Activated CD4-positive, alpha-beta T cell treated with anti-CD3 and anti-CD28 coated beads, Interleukin-2, amount 50 U/mL, for 16 hours (primary cell): ENCODE measurements at places on chromosomes 13 and 19.

- DNase-seq: peak; percentile 44
Observed at GRCh38 chr13:30421093-30422053, 920 bp upstream of the UBE2L5 start.

- DNase-seq: no peak
Observed at GRCh38 chr19:29367791-29368222, 154.9 kb upstream of the UQCRFS1 start.

DNA sequence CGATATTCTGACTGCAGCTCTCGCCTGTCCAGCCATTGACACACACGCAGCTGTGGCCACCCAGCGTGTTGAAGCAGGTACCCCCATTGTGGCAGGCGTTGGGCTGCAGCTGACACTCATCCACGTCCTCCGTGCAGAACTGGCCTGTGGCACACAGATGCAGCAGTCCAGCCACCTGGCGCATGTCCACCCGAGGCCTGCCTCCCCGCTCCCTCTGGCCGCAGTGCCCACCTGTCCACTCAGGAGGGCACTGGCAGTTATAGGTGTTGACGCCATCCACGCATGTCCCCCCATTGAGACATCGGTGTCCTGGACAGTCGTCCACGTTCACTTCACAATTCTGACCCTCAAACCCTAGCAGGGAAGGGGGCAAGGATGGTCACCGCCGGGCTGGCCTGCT lies 9.3 kb downstream of the NOTCH3 start:
- no peak for DNase-seq

- DNase-seq: peak; percentile 70
Observed at GRCh38 chr19:19406878-19407632, 1.6 kb downstream of the GATAD2A start.

GRCh38 chr13:93876236-93876635 lies 603.2 kb downstream of the DCT start:
- no peak for DNase-seq

DNA sequence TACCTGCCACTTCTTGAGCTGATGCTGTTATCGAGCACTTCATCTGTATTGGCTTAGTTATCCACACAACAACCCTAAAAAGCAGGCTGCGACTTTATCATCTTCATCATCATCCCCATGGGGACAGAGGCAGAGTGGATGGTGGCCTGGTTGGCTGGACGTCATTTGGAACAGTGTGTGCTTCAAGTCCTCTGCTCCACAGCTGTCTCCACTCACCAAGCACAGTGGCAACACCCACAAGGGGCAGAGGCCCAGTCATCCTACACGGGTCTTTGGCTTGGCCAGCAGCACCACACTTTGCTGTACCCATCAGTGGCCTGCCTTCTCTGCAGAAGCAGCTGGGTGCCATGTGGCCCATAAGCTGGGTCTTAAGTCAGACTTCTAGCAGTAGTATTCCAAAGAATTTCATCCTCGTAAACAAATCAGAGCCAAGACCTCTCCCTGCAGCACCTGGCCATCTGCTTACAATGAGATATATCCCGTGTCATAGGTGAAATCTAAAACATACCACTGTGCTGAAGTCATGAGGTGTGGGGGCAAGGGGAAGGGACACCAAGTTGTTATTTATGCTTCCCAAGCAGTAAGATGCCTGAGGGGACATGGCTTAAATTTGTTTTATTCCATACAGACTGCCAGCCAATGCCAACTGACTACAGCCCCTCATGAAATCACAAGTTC lies 47.9 kb upstream of the EPHX3 start:
- DNase-seq: no peak

GRCh38 chr13:33919120-33919519 lies 101.2 kb downstream of the RFC3 start:
- DNase-seq: no peak

DNA sequence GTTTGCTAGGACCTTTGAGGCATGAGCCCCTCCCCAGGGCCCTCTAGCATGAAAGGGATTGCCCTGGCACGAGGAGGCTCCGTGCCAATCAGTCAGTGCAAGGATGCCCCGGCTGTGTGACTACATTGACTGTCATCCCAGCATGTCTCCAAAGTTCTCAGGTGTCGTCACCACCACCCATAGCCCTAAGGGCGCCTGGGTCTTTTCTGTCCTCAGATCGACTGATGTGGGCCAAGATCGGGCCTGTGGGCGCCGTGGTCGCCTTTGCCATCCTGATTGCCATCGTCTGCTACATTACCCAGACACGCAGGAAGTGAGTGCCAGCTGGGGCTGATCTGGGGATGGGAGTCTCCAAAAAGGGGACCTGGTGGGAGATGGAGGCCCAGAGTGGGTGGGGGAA lies 18.4 kb downstream of the MAG start:
- DNase-seq: no peak

- DNase-seq: no peak
Observed at GRCh38 chr19:16296713-16297112, 27.9 kb upstream of the KLF2 start.

- DNase-seq: no peak
Observed at GRCh38 chr19:17136617-17137016, 61.0 kb downstream of the MYO9B start.

DNA sequence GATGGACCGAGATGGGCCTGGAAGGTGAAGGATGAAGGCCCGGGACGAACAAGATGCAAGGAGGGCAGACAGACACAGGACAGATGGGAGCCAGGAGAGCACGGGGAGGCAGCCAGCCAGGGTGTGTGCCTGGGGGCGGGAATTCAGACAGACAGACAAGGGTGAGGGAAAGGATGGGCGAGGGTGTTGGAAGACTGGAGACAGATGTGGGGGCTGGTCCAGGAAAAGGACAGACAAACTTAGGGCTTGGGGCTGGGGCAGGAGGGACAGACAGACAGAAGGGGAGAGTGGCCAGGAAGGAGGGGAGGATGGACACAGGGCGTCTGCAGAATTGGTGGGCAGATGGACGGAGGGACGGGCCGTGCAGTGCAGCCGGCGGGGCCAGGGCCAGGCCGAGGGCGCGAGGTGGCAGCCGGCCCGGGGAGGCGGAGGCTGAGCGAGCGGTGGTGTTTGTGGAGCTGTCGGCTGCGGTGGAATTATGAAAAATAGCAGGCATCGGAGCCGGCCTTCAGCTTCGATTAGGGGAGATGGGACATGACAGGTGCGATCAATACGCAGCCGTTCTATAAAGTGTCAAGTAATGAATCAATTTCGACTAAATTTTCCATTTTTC lies 4.6 kb upstream of the ERFL start:
- no peak for DNase-seq

GRCh38 chr13:46327246-46327645 lies 59.8 kb downstream of the RUBCNL start:
- no peak for DNase-seq

GRCh38 chr13:62524061-62524460 lies 1108.4 kb upstream of the PCDH20 start:
- DNase-seq: no peak

GRCh38 chr13:49443357-49443703 lies 534 bp downstream of the CAB39L start:
- peak; percentile 35 for DNase-seq

DNA sequence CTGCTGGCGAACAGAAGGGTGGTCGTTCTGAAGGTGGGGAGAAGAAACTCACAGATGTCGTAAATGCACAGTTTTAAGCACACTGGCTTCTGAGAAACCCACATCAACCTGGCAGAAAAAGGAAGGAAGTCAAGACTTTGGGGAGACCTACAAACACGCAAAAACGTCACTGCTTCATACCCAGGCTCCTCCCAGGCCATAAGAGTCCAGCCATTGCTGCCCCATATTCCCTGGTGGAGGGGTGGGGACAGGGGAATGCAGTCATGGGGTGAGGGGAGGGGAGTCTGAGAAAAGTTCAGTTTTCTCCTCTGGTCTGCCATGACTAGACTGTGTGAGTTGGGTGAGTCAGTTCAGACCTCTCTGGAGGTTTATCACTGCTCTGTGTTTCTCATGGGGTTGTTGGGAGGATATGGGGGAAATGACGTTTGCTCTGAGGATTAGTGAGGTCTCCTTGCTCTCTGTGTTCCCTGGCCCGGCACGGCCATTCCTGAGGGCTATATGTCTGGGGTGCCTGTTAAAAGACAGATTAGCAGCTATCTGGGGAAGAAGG lies 139.0 kb downstream of the FLT1 start:
- peak; percentile 21 for DNase-seq

DNA sequence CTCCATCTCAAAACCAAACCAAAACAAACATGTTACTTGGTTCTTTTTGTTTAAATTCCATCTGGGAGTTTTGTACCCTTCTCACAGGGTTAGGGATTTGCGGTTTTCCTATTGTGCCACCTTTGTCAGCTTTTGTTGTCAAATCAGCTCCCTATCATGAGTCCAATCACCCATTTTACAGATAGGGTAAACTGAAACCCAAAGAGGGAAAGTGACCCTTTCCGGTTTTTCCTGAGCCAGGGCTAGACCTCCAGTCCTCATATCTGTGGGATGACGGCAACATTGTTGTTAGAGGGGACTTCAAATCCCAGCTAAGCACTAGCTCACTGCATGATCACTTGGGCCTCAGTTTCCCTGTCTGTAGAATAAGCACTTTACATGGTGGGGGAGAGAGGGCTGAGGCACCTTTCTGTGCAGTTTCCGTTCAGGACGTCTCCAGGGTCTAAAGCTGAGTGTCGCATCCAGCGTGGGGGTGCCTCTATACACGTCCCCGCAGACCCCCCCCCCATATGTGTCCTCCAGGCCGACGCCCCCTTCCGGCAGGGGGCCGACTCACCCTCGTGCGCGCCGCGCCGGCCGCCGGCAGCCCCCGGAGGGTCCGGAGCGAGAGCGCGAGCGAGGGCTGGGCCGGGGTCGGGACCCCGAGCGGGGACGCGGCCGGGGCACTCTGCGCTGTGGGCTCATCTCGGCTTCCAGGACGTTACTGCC lies 3.9 kb downstream of the CCDC194 start:
- DNase-seq: no peak

DNA sequence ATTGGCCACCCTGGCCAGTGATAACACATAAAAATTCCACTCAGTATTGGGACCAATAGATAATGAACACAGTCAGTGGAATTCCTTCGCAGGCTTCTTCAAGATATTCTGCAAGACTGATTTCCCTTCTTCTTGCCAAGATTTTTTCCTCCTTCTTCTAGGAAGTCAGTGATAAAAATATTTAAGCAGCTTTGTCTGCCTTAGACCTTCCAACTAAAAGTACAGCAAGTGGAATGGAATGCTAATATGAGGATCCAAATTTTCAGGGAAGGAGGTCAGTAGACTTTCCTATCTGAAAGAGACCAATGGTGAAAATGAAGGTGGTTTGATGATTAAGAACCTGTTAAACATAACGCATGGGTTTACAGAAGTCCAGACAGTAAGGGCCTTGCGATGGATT lies 9.6 kb downstream of the STARD13 start:
- no peak for DNase-seq

DNA sequence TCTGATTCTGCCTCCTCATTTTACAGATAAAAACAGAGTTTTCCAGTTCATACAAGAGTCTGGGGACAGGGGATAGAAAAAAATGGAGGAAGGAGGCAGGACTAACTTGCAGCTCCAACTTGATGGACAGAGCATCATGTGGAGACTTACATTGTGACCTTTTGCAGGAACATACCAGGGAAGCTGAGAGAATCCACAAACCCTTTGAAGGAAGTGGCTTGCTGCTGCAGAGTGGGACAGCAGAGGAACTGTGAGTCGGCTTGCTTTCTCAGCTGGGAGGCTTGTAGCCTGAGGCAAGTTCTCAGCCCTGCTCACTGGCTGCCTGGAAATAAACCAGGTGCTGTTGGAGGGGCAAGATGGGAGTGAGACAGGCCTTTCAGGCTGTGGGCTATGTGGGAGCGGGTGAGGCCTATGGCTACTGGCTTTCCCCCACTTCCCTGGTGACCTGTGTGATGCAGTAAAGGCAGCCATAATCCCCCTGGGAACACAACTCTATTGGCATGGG lies 614.4 kb downstream of the KCTD12 start:
- DNase-seq: no peak

GRCh38 chr13:97390941-97391600 lies 42.9 kb upstream of the RAP2A start:
- DNase-seq: no peak

DNA sequence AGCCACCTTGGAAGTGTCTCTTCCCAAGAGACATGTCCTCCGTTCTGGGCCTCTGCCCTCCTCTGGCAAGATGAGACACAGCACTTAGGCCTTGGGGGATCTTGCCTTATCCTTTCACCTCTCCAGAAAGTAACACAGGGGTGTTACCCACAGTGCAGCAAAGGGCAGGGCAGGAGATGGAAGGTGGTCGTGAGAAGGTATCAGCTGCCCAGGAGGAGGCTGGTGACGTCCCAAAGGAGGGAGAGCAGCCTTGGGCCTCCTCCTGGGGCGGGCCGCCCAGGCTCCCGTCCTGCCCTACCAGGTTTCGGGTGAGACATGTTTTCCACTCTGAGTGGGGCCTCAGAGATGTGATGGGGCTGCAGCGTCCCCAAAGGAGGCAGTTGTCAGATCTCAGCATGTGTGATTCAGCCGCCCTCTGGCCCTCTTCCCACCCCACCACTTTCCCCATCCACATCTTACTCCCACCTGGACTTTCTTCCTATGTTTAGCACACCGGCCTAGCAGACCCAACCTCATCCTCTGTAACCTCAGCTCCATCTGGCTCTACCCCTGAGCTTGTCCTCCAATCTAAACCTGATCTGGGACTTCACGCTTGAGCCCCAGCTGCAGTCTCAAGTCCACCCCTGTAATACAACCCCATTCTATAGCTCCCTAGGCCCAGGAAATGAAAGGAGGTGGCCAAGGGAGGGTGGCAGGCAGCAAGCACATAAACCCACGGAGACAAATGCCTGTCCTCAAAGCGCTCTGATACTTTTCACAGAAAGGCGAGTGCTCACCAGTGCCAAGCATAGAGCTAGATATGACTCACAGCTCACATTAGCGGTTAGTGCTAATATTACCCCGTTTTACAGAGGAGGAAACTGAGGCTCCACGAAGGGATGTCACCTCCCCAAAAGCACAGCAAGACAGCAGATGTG lies 9.3 kb downstream of the POU2F2 start:
- peak; percentile 75 for DNase-seq

- DNase-seq: no peak
Observed at GRCh38 chr19:35169221-35169995, 14.9 kb downstream of the FXYD5 start.

DNA sequence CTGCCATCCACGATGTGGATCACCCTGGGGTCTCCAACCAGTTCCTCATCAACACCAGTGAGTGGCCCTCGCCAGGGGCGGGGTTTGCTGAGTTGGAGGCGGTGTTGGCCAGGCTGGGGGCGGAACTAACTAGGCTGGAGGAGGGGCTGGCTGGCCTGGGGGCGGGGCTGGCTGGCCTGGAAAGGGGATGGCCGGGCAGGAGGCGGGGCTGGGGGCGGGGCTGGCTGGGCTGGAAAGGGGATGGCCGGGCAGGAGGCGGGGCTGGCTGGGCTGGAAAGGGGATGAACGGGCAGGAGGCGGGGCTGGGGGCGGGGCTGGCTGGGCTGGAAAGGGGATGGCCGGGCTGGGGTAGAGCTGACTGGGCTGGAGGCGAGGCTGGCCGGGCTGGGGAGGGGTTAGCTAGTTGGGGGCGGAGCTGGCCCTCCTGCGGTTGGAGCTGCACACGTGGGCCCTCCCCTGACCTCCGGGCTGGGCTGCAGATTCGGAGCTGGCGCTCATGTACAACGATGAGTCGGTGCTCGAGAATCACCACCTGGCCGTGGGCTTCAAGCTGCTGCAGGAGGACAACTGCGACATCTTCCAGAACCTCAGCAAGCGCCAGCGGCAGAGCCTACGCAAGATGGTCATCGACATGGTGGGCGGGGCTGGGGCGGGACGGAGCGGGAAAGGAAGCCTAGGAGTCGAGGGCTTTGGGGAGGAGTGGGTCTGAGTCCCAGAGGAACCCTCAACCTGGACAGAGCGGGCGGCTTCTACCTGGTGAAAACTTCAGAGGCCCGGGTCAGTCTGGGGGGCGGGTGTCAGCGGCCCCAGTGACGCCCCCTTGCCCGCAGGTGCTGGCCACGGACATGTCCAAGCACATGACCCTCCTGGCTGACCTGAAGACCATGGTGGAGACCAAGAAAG lies 41.0 kb downstream of the PDE4A start:
- DNase-seq: peak; percentile 90

- no peak for DNase-seq
Observed at GRCh38 chr19:43820098-43820883, 6.8 kb upstream of the ZNF283 start.
